Tibial nerve (tissue), 4 donors: ENCODE measurements at places on chromosomes 12 and 14. TPM values are rescaled to one million over a fixed set of nuclear protein-coding genes. Genes with fewer than 3 reads are reported as not detected.

The KLRF1 gene
- not detected for total RNA-seq

The OR4E2 gene
- total RNA-seq = not detected

The MYO1H gene
- total RNA-seq = not detected

The RBP5 gene
- total RNA-seq = 9.9 TPM

The KLHDC1 gene
- 19.0 TPM for total RNA-seq

The CD4 gene
- 12.6 TPM for total RNA-seq

The RIPK3 gene
- 8.7 TPM for total RNA-seq

The CRACR2A gene
- 4.9 TPM for total RNA-seq

The ASIC1 gene
- total RNA-seq = 4.2 TPM

The AMDHD1 gene
- total RNA-seq = not detected

The RDH16 gene
- 1.7 TPM for total RNA-seq
